Breast epithelium (tissue), 4 donors: ENCODE measurements at places on chromosomes 2 and 18.

GRCh38 chr2:227479865-227480475, 8.0 kb downstream of the AGFG1 start:
- no peak for DNase-seq

DNA sequence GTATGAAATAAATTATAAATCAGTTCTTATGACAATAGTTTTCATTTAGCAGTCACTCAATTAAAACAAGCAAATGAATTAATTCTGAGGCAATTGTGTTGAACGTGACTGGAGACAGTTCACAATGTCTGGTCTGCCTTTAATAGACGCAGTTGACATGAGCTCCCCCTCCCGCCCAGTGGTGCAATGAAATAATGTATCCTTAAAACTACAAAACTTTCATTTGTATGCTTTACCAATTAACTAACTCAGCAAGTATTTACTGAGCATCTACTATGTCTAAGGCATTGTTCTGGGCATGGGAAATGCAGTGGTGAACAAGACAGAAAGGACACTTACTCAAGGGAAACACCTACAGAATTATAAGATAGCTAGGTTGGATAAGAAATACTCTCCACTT, 3.5 kb upstream of the DSC2 start:
- DNase-seq, result no peak

DNA sequence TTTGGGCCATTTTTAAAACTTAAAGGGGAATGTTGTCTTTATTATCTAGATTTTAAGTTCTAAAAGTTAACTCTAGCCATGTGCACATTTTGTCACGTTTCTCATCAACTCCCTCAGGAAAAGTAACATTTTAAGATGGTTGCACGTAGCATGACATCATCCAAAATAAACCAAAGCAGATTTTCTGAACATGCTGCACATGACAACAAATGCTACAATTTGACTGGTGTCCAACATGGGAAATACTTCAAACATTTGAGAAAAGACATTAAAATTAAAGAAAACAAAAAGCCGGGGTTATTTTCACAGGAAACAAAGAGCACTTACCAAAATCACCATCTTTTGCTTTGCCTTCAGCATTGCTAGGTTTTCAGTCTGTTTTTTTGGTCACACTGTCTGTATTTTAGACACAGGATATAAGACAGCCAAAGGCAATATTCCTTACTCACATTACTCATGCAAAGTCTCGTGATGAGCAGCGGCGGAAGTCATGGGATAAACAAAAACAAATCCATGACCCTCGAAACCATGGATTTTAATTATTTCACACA, 51.3 kb upstream of the RND3 start:
- DNase-seq, result no peak

- DNase-seq, result no peak
Measured at GRCh38 chr2:101112772-101113157, 38.4 kb downstream of the TBC1D8 start.

GRCh38 chr2:234980451-234981187, 28.8 kb downstream of the SH3BP4 start:
- no peak for DNase-seq

GRCh38 chr2:216549926-216550690, 51.5 kb downstream of the RPL37A start:
- DNase-seq, result no peak

DNA sequence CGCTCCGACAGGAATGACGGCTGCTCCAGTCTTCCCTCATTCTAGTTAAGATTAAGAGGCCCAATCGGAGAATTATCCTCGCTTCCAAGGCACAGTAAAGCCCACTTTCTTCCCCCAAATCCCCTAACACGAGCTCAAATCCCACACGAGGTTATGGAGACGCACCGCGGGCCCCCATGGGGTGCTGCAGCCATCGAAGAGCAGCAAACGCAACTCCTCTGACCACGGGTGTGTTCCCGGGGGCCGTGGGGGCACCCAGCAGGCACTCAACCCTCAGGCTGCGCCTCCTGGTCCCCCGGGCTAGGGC, 446 bp downstream of the COPS9 start:
- DNase-seq, result no peak

GRCh38 chr2:240453461-240454105, 18.1 kb downstream of the GPC1 start:
- DNase-seq, result no peak

GRCh38 chr2:682226-682625, 5.0 kb upstream of the TMEM18 start:
- DNase-seq, result no peak

- no peak for DNase-seq
Measured at GRCh38 chr2:119432851-119433522, 1.3 kb downstream of the TMEM37 start.

DNA sequence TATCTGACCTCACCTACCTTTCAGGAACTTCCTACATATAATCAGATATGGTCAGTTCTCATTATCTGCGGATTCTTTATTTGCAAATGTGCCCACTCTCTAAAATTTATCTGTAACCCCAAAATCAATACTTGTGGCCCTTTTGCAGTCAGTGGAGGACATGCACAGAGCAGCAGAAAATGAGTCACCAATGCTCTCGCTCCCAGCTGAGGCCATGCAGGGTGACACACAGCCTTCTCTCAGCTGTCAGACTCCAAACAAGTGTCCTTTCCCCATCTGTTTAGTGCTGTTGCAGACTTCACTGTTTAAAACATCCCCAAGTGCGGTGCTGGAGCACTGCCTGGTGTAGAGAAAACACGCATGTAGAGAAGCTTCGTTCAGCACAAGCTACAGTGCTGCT, 171.9 kb upstream of the SALL3 start:
- DNase-seq, result no peak

- DNase-seq, result no peak
Measured at GRCh38 chr2:129753261-129753660, 226.2 kb upstream of the RAB6C start.

DNA sequence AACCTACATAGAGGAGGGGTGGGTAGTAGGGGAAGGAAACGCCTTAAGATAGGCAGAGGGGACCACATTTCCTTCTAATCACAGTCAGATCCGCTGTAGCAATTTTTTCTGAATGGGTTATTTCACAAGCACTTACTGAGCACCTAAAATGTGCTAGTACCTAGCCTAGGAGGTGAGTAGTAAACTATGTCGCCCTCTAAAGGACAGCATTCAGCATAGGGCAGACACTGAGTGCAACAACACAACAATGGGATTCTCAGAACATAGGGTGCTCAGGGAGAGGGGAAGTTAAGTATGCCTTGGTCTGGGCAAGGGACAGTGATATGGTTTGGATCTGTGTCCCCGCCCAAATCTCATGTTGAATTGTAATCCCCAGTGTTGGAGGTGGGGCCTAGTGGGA, 166.1 kb upstream of the RAB6C start:
- DNase-seq, result no peak

- peak; percentile 48 for DNase-seq
Measured at GRCh38 chr2:24919506-24920097, 435 bp downstream of the ADCY3 start.
